ENCODE measurements at places on chromosomes 3 and 15.
A peak's percentile ranks its signal among the peaks of the same experiment; 100 is the strongest.

- no peak for DNase-seq
Observed at GRCh38 chr3:66363148-66363547, 137.7 kb downstream of the LRIG1 start.

DNA sequence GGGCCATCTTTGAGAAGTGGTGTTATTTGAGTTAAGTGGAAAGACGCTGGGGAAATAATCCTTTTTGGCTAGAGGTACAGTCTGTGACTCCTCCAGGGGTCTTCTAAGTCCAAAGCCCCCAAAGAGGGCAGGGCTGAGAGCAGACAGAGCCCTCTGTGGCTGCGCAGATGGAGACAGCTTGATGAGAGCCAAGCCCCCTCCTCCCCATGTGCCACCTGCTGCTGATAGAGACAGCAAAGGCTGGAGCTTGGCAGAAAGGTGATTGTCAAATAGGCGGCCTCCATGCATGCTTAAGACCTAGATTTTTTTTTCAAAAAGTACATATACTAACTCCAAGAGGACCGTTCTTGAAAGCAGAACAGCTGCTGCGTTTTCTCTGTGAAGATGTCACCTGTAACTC, 72.4 kb downstream of the CRYGS start:
- no peak for DNase-seq

- no peak for DNase-seq
Observed at GRCh38 chr3:12392101-12392878, 92.0 kb upstream of the TSEN2 start.

DNA sequence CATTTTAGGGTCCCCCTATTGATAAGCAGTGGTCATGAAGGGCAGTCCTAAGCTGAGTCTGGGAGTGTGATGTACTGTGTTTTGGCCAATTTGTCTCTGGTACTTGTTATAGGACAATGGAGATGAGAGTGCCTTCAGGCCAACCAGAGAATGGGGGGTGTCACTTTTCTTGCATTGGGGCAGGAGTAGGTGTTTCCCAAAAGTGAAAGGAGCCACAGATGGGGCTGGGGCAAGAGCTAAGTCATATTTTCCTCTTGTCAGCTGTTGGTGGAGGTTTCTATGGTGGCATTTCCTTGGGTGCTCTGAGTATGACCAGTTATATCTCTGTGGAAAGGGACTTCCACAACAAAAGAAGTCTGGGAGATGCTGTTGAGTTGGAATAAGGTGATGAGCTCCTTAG, 24.7 kb upstream of the BSN start:
- no peak for DNase-seq

- DNase-seq: no peak
Observed at GRCh38 chr3:147797095-147797494, 387.9 kb downstream of the ZIC1 start.

DNA sequence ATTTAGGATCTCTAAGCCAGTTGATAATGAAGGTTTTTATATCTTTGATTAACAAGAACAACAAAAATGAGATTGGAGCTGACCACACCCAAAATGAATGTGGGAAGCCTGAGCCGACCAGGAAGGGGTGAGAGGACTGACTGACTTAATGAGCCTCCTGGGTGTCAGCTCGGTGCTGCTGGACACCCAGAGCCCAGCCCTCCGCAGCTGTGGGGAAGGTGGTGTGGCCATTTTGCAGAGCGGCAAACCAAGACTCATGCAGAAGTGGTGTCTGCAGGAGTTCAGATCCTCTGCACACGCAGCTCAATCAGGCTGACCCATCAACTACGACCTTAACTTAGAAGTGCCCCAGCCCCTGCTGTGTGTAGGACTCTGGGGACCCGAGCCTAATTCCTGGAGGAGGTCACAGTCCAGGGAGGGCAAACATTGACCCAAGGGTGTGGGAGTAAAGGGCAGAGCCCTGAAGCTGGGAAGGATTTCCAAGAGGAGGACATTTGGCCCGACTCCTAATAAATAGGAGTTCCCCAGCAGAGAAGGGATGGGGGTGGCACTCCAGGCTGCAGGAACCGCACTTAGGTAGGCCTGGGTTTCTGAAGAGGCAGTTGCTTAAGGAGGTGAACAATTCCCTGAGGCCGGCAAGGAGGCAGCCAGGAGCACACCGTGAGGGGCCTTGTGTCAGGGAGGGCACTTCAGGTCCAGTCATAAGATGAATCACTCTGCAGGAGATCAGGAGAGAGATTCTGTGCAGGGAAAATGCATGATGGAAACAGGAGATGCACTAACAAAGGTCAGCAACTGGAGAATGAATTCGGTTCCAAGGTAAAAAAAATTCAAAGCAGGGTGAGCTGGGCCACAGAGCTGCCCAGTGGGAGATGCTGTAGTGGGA, 197.1 kb upstream of the TPM1 start:
- DNase-seq: no peak

- DNase-seq: peak; percentile 3
Observed at GRCh38 chr3:120198305-120198878, 86.6 kb downstream of the GPR156 start.

DNA sequence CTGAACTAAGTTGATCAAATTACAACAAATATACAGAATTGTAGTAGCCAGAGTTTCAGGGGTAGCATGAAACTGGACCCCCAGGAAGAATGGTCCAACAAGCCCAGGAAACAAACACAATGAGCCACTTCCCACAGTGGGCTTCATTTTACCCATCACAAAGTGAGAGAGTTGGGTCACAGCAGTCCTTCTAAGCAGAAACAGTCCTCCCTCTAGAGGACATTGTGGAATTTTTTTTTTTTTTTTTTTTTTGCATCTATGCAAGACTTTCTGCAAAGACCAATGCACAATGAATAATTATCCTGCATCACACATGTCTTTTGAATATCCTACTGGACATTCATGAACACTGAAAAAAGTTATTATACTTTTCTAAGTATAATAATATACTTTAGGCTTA, 73.8 kb upstream of the ATP13A5 start:
- DNase-seq: no peak

- no peak for DNase-seq
Observed at GRCh38 chr3:164250923-164251322, 827.4 kb downstream of the SI start.

GRCh38 chr3:6526861-6527260, 334.1 kb upstream of the GRM7 start:
- DNase-seq: no peak

DNA sequence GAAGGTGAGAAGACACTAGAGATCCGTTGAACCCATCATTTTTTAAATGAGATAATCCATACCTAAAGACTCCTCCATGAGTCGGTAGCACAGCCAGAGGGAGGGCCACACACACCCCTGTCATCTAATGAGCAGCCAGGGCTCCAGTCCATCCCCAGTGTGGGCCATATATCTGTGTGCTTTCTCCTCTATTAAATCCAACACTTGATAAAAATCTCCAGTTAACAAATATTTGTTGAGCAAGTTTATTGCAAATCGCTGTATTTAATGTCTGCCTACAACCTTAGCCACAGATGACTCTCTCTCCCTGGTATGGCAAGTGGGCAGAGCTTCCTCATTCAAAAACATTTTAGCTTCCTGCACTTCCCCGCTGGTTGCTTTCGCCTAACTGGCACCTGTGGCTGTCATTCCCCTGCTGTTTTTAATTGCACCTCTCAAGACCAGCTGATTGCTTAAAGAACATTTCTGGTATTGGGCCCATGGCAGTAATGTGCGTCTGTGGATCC, 82.8 kb downstream of the SMAD3 start:
- DNase-seq: peak; percentile 46

DNA sequence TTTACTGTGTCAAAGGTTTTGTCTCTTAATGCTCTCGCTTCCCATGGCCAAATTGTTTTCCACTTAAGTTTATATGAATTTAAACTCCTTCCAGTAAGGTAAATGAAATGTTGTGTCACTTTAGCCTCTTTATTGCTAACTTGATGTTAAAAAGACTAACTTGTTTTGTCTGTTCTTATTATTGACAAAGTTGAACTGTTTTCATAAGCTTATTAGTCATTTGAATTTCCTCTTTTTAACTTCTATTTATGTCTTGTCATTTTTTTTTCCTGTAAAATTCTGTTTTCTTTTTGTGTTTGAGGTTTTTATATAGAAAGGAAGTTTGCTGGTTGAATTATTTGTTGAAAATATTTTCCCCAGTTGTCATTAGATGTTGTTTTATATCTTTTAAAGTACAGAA, 25.8 kb downstream of the FAM98B start:
- no peak for DNase-seq

DNA sequence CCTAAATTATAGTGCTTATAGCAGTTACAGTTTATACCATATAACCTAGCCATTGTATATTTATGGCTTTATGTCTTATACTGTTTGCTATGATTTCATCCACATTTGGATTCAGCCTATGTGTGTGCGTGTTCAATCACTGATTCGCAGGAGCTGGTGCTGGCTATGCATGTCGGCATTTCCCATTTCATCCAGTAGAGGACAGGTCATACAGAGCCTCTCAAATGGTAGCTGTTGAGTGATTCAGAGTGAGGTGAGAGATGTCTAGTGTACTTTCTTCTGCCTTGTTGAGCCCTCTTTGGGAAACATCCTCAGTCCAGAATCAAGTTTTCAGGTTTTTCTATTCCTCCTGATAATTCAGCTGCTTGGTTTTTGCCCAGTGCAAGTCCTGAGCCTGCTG, 76.1 kb downstream of the FRMD4B start:
- no peak for DNase-seq

GRCh38 chr15:76059320-76060117, at the start of gene TMEM266:
Gene TMEM266 (plus strand): TSS chr15:76059985. CDS start chr15:76134264, 74,279 bp downstream.
- peak; percentile 23 for DNase-seq

- no peak for DNase-seq
Observed at GRCh38 chr3:126526668-126527005, 2.7 kb downstream of the CHST13 start.

- DNase-seq: no peak
Observed at GRCh38 chr3:44342176-44342790, 3.7 kb downstream of the TCAIM start.

- no peak for DNase-seq
Observed at GRCh38 chr3:152474585-152474984, 205.9 kb downstream of the MBNL1 start.

DNA sequence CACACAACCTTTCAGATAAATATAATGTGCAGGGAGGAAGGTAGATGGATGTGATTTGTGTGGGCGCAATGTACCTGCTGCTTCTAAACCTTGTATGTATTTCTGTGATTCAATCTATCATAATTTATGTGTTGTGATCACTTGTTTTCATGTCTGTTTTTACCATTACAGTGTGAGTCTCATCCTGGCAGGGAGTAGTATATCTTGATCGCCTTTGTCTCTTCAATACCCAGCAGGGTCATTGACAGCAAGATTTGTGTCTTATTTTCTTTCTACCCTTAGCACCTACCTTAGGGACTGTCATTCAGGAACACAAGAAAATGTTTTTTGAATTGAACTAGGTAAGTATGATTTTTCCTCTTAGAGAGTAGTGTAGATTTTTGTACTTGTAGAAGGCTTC, 83.7 kb upstream of the SELENOK start:
- DNase-seq: no peak

DNA sequence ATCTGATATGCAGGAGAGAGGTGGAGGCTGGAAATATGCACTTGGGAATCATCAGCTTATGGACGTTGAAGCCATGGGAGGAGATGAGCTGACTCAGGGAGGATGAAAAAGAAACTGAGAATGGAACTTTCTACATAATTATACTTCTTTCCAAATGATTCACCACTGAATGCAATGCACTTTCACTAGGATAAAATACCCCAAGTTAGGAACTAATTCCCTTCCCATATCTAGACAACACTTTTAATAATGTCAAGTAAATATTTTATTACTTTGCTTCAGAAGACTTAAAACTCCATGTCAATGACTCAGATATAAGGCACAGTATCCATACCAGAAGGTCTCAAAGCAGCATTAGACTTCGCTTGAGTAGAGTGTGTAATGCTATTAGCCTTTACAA, 24.2 kb downstream of the NPTN start:
- no peak for DNase-seq

DNA sequence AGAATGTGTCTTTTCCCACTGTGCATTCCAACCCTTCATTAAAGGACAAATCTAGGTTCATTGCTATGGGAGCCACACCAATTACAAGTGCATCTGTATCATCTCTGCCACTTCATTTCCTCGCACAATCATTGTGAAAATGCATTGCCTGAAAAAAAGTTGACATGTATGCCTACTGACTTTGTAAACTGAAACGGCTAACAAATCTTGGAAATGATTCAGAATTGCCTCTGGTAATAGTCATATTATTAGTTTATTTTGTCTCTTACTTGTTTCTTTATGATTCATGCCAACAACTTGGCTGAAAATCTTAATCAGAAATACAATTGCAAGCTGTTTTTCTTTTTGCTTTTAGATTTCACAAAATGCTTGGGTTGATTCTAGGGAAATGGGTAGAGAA, 497.1 kb downstream of the ZIC1 start:
- no peak for DNase-seq

DNA sequence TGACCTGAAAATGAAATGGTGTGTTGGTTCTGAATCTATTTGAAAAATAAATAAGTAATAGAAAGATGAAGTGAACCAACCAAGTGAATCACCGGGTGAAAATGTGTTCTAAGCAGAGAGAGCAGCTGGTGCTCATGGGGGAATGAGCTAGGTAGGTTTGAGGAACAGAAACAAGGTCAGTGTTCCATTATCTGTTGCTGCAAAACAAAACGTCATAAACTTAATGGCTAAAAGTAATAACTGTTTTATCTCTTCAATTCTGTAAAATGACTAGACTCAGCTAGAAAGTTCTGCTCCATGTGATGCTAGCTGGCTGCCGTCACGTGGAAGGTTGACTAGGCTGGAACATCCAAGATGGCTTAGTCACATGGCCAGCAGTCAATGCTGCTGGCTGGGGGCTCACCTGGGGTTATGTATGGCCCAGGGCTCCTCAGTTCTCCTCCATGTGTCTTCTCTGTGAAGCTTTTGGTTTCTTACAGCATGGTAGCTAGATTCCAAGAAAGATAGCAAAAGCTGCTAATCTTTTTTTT, 13.3 kb upstream of the SH3BP5 start:
- DNase-seq: no peak

DNA sequence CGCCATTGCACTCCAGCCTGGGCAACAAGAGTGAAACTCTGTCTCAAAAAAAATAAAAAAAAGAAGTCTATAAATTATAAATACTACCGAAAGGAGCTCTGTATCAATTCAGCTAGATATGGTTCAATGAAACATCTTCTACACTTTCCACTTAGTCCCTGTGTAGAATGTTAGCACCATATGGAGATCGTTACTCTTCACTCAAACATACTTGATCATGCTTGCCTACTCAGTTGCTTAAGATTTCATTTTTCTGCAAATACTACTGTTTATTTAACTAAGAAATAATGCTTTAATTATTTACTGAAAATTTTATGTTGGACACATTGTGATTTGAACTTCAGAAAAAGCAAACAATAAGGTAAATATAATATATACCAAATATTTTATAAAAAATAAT, 17.1 kb upstream of the NANOGP8 start:
- no peak for DNase-seq

Measured in CD4-positive, alpha-beta T cell treated with Interleukin-17A for 4 hours (primary cell).